ENCODE measurements at places on chromosomes 12 and 14.
A peak's percentile ranks its signal among the peaks of the same experiment; 100 is the strongest.

- no peak for DNase-seq
These were observed 12.5 kb downstream of the GPR68 start for GRCh38 chr14:91232052-91232451.

GRCh38 chr14:39232554-39233415 lies 930 bp upstream of the MIA2 start:
- no peak for DNase-seq

DNA sequence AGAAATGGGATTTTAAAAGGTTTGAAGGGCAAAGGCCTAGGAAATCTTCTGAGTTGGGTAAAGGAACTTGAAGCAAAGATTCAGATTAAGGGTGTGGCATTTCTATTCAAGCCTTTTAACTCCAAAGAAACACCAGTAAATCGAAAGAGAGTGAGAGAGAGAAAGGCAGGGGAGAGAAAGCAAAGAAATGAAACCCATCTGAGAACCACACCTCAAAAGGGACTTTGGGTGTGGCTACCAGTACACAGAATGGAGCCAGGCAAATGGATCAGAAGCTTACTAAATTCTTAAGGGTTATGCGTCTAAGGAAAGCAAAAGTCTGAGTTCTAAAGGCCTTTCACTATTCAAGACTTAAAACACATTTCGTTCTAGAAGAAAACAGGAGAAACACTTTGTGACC lies 277.4 kb downstream of the BCL11B start:
- no peak for DNase-seq

GRCh38 chr12:80015660-80016059 lies 80.8 kb upstream of the PPP1R12A start:
- no peak for DNase-seq

DNA sequence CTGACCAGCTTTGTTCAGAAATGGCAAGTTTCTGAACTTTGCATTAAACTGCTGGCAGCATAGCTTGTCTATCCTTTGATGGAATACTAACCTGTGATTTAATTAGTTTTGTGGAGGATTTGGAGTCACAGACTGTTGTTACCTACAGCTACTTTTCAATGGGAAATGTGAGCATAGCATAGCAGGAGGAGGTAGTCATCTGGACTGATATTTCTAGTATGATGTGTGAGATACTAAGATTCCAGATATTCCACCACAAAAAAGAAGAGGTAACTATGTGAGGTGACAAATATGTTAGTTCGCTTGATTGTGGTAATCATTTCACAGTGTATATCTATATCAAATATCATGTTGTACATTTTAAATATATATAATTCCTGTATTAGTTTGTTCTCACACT lies 833.0 kb downstream of the SLC6A15 start:
- no peak for DNase-seq

DNA sequence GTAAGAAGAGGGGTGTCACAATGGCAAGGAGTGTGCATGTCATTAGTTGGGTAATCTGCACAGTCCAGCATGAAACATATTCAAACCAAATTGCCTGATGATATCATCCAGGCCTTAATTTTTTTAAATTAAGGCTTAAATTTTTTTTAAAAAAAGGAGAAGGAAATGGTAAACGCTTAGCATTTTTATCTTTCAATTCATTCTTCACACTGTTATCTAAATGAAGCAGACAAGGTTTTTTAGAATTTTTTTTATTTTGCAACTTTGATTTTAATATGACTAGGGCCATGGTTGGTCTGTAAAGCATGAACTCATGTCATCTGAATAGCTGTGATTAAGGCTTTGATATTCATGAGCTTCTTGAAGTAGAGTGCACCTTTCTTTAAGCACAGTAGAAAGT lies 362.5 kb downstream of the SYT1 start:
- DNase-seq: no peak

DNA sequence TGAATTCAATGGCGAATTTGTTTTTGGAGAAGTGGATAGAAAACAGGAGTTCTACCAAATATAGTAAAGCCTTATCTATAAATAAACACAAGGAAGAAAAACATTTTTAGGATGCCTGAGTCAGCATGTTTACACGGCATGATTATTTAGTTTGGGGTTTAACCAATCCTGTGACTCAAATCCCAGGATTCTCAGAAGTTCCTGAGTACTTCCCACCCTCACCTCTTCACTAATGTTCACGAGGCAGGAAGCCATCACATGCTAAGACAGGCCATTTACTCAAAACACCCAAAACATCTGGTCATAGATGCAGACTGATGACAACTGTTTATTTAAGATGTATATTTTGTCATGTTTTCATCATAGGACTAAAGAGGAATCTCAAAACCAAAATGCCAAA lies 3.4 kb upstream of the GLRX5 start:
- DNase-seq: no peak

DNA sequence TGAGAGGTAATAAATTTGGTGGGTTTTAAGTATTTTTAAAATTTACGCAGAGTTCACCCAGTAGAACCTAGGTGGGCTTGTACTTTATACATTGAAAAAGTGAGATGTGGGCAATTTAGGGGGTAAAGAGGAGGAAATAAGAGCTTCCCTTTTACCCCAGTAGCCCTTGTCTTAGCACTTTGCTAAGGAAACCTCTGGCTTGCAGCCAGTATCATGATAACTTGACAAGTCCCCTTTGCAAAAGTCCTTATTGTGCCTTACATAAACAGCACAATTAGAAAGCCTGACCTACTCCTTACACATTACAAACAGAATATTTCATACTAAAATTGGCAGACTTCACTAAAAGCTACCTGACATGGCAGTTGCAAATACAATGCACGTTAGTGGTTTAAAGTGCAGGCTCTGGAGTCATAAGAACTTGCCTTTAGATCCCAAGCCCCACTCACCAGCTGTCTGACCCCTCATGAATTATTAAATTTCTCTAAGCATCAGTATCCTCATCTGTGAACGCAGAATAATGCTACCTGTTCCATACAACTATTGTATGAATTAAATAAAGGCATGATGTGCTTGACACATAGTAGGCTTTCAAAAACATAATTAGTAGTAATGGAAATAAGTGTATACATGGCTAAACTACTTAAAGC lies 53.2 kb upstream of the NELL2 start:
- DNase-seq: no peak

- DNase-seq: no peak
These were observed 11.1 kb downstream of the SVOP start for GRCh38 chr12:109009766-109010165.

- no peak for DNase-seq
These were observed 22.4 kb downstream of the PALS1 start for GRCh38 chr14:67263499-67264149.

GRCh38 chr12:109597795-109598427 lies 24.3 kb downstream of the MVK start:
- peak; percentile 19 for DNase-seq

Data from stimulated activated CD8-positive, alpha-beta memory T cell treated with anti-CD3 and anti-CD28 coated beads, Interleukin-7, amount 100 ng/mL, for 1 hour (primary cell).